ENCODE measurements at places on chromosomes 2 and 18.

GRCh38 chr2:177909962-177910361 lies 162.6 kb downstream of the PDE11A start:
- DNase-seq: no peak

GRCh38 chr2:43763091-43763490 lies 10.7 kb upstream of the DYNC2LI1 start:
- no peak for DNase-seq

- DNase-seq: no peak
Observed at GRCh38 chr2:133952420-133952819, 301.5 kb upstream of the MGAT5 start.

DNA sequence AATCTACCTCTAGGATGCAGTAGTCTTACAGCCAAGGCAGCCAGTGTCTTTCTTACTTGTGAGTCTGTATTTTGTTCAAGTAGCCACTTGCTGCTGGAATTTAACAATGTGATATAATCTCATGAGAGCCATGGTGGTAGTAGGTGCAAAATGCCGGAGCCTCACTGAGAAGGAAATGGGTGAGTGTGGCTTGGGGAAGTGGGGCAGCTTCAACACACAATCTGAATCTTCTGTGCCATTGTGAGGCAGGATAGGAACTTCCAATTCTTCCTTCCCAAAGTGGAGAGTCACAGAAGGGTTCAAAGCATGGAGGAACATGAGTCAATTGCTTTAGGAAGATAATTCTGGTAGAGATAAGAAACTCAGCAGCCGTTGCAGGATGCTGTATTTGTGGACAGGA lies 158.7 kb upstream of the APCDD1 start:
- DNase-seq: no peak

DNA sequence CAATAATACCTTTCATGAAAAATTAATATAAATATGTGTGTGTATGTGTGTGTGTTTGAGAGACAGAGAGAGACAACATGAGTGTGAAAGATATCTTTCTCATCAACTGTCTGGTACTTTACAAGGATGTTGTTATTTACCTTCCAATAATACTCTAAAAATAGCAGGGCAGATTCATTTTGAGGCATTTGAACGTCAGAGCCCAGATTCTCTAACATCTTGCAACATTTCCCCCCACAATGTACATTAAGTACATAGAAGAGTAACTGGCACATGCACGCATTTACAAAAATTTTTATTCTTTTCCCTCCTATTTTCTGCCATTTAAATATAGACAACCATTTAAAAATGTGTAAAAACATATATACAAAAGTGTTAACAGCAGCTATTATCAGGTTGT lies 100.9 kb downstream of the PID1 start:
- DNase-seq: no peak

GRCh38 chr18:9418047-9418690 lies 57.1 kb upstream of the RALBP1 start:
- DNase-seq: no peak

- DNase-seq: no peak
Observed at GRCh38 chr2:34161549-34161948, 562.5 kb upstream of the FAM98A start.

DNA sequence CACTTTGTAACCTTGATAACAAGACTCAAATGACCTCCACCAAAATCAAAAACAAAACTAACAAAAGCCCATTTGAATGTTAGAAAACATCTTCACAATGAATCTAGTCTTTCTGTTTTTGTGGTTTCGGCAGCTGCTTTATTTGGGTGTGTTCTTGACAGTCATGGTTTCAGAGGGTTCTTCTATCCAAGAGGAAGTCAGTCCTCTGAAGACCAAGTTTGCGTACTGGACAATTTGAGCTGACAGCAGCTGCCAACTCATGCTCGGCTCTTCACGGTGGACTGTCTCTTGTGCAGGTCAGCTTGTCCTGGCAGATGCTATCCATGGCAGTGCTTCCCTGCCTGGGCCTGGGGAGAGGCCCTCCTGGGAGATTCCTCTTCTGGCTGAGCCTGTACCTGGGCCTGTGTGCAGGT lies 91.0 kb downstream of the TMEM17 start:
- no peak for DNase-seq

Measured in tongue (tissue), 3 donors.